Daoy (cell line): ENCODE measurements at places on chromosomes 13 and 19. TPM values are rescaled to one million over a fixed set of nuclear protein-coding genes. Genes with fewer than 3 reads are reported as not detected.

DNA sequence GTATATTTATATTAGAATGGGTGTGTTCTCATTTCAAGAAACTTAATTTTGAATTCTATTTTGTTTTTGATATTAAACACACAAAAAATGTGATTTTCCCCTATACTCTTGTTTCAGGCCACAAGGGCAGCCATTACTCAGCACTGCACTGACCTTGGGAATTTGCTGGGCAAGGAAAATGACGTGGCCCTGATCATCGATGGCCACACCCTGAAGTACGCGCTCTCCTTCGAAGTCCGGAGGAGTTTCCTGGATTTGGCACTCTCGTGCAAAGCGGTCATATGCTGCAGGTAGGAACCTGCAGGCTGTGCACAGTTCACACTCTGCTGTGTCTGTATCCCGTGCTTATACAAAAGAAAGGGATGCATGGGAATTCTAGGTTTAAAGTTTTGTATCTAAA, 327.3 kb downstream of the ATP8A2 start:
- DNase-seq: peak; percentile 14

- DNase-seq: no peak
Observed at GRCh38 chr13:44825953-44826352, 163.3 kb downstream of the NUFIP1 start.

Gene WDR18
- 73.1 and 92.5 TPM in 2 replicates for total RNA-seq

DNA sequence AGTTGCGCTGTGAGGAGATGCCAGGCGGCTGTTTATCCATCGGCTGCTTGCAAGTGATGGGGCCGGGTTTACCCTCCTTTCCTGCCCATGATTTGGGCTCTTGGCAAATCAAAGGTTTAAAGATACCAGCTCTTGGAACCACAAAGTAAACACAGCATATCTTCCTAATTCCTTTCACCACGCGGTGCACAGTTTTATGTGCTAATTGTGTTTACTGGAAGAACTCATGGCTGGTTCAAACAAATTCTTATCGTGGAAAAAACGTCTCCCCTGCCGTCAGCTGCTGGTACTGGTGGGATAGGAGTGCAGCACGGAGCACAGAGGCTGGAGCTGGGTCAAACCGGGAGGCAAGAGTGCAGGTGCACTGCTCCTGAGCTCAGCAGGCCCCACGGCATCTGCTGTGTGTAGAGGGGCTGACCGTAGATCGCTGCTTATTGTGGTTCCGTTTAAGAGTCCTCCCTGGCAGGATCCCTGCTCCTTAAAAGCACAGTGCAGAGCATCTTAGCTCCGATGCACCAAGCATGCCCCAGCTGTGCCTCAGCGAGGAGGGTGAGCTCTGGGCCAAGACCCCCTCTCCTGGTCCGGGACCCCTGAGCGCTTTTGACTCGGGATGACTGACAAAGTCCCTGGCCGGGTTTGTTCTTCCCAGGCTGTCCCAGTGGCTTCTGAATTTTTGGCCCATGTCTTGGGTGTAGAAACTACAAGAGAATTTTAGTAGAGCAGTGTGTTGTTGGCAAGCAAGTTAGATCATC, 51.3 kb upstream of the GAS6 start:
- DNase-seq: no peak

DNA sequence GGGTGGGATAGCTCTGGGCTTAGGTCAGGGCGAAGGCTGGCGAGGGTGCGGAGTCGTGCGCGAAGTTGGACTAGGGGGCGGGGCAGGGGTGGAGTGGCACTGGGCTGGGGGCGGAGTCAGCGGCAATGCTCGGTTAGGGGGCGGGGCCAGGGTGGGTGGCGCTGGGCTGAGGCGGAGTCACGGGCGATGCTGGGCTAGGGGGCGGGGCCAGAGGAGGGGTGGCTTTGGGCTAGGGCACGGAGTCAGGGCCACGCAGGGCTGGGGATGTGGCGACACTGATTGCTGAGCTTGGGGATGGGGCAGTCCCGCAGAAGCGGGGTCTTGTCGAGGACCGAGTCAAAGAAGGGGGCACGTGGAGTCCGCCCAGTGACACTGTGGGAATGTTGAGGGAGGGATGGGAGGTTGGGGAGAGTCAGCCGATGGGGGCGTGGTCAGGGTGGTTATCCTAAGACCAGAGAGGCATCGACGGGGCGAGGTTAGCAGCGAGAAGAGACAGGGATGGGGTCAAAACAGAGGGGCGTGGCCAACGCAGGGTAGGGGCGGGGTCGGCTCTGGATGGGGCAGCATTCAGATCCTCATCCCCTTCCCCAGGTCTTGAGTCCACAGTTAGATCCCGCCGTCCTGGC, 8.7 kb downstream of the HOMER3 start:
- peak; percentile 57 for DNase-seq

GRCh38 chr19:17610384-17610783, 54.9 kb downstream of the COLGALT1 start:
- DNase-seq: peak; percentile 42

DNA sequence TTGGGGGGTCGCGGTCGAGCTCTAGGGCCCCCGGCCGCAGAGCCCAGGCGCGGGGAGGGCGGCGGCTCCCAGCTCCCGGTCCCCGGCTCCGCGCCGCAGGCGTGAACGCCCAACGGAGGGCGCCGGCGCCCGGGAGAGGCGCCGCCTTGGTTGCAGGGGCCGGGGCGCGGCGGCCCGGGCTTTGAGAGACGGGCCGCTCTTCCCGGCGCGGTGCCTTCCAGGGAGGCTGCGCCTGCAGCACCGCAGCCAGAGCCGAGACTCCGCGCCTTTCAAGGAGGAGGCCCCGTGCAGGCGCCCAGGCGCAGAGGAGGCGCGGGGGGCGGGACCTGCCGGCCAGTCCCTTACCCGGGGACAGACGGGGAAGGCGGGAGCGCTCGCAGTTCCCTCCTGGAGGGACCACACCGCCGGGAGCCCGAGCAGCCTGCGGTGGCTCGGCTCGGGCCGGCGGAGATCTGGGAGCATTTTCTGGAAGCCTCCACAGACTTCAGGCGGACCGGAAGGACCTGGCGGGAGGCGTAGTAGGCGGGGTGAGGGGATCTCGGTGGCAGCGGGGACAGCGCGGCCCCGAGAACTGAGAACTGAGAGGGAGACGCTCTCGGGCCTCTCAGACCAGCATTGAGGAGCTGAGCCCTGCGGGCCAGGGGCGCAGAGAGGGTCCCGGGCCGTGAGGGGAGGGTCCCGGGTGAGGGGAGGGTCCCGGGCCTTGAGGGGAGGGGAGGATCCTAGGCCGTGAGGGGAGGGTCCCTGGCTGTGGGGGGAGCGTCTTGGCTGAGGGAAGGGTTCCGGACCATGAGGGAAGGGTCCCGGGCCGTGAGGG, 25.5 kb upstream of the MCF2L start:
- DNase-seq: peak; percentile 45

- no peak for DNase-seq
Observed at GRCh38 chr19:51905206-51905605, 389 bp upstream of the ZNF649 start.

Gene NXNL1
- not detected in 2 replicates for total RNA-seq

- no peak for DNase-seq
Observed at GRCh38 chr13:102289606-102290005, 112.2 kb downstream of the FGF14 start.

Gene PLPP2
- 42.7 and 54.6 TPM in 2 replicates for total RNA-seq

GRCh38 chr13:28872427-28873176, 52.5 kb downstream of the MTUS2 start:
- DNase-seq: no peak

- peak; percentile 25 for DNase-seq
Observed at GRCh38 chr13:27170221-27170515, 1.4 kb downstream of the USP12 start.

Gene ZGLP1
- total RNA-seq: 0.39 and 2.2 TPM in 2 replicates

- peak; percentile 41 for DNase-seq
Observed at GRCh38 chr19:37905946-37906868, at the start of gene WDR87. WDR87 (minus strand) TSS chr19:37906594; CDS start chr19:37898239, 8,355 bp downstream.

DNA sequence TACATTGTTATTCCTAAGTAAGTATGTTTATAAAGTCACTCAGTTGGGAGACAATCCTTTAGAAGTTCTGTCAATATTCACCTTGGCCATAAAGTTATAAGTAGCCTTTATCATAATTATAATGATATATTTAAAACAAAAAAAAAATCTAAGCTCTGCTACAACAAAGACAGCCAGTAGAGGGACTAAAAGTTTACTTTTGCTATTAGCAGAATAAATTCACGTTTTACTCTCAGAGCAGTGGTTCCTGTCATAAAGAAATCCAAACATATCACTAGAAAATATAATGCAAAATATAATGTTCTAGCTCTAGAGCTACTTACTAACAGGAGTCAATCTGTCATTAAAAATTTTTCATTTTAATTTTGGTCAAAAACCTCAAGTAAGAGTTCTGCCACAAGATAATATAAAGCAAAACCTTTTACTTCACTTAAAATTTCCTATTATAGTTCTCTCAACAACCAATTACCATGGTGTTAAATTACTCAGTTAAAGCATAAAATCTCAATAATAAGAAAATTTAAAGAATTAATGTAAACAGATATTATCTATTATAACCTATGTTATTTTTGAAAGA, 17.7 kb downstream of the INTS6 start:
- no peak for DNase-seq

Gene MIR17HG
- total RNA-seq: 4.5 and 8.5 TPM in 2 replicates

GRCh38 chr13:110713981-110714796, 689 bp downstream of the ING1 start:
- peak; percentile 42 for DNase-seq

Gene RASGRP4
- total RNA-seq: not detected in 2 replicates

DNA sequence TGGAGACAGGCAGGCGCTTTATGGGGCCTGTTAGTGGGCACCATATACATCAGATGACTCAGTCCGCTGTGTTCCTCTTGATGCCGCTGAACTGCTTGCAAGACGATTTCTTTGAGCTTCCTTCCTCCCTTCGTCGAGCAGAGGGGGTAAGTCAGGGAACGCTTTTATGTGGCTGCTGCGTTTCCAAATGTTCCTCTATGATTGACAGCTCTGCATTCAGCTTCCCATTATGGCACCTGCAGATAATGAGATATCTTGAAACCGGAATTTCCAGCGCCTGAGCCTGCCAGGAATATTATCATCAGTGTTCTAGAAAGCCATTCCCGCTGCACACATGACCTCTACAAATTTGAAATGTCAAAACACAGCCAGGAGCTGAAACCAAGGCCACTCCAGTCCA, 257.0 kb downstream of the TSHZ3 start:
- no peak for DNase-seq

Gene RNF113B
- total RNA-seq: not detected in 2 replicates

- DNase-seq: peak; percentile 78
Observed at GRCh38 chr19:17778968-17779929, 15.7 kb upstream of the B3GNT3 start.

- no peak for DNase-seq
Observed at GRCh38 chr13:53028637-53029203, at the start of gene OLFM4. OLFM4 (plus strand) TSS chr13:53028813; CDS start chr13:53028837, 24 bp downstream.

DNA sequence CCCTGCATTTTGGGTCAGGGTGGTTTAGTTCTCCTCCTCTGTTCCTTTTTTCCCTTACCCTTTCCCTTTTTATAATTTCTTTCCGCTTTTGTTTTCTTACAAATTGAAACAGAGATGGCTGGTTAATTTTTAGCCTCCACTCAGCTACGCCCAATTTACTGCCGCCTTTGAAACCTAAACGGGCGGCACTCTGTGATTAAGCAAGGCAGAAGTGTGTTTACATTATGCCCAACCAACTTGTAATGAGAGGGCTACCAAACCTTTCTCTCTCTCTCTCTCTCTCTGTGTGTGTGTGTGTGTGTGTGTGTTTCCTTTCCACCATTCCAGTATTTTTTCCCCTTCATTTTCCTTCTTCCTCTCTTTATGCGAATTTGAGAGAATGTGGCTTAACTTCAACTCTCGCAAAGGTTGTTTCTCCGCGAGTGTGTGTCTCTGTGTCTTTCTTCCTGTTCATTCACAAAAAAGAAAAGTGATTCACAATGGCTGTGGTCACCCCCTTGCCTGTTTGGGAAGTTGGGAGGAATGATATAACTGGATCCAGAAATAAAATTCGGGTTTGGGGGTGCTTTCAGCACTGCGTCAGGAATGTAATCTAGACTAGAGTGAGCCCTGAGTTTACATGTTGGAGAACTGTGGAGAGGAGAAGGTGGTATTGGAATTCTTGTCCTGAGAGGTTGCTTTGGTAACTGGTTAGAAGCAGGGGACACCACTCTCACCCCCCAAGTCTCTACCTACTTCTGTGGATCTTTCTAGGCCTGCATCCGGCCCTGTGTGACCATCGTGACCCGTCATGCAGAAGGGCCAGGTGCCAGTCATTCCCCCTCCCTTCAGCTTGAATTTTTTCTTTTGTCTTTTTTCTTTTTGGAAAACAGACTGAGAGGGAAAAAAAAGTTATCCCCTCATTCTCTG, 31.4 kb downstream of the NFIX start:
- peak; percentile 61 for DNase-seq

Gene C1QTNF9B
- total RNA-seq: not detected in 2 replicates

GRCh38 chr13:101116826-101117225, 299.5 kb downstream of the NALCN start:
- DNase-seq: no peak

DNA sequence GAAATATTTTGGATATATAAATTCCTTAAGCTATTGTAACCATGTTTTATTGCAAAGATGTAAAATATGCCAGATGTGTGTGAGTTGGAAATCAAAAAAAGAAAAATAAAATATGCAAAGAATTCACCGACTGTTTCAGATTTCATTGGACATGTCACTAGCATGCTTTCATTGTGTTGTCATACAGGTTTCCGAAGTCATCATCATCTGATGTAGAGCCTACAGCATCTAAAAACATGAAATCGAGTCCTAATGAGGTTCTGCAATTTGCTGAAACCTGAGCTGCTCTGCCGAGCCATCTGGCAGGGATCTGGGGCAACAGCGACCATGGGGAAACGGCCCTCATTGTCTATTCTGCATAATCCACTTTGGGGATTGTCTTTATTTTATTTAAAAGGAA, 196.1 kb upstream of the MAB21L1 start:
- no peak for DNase-seq

DNA sequence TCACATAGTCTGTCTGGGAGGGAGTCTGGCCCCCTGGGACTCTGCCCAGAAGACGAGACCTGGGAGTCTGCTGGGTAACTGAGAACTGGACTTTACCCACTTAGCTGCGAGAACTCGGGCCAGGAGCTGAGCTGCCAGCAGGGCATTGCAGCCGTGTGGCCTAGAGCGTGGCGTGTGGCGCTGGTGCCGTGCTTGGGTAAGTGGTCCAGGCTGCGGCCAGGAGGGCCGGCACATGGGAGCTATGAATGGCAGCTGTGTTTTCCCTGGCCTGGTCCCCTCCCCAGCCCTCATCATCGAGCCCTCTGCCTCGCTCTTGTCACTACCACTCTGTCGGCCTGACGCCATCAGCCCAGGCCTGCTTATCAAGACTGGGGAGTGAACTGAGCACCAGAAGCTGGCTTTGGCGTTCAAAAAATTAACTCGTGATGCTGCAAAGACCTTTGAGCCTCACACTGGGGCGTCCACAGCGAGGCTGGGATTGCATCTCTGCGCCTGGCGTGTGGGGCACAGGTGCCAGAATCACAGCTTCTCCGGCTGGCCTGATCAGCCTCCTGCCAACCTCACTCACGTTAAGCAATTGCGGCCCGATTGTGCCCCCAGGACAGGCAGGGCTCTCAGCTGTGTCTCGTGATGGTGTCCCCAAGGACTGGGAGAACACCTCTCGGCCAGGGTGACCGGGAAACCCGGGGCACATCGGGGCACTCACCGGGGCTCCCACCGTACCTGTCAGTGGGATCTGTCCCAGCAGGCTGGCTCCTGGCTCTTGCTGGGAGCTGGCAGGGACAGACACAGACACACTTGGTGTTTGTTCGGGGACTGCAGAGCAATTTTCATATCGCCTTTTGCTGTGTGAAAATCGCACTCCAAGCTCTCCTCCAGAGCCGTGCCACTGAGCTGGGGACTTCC, 85.9 kb downstream of the KDM4B start:
- no peak for DNase-seq

GRCh38 chr13:113582841-113583631, 1.5 kb upstream of the TFDP1 start:
- DNase-seq: no peak
